NCI-H146 (cell line): ENCODE measurements at places on chromosomes 1 and 21.

GRCh38 chr1:223776826-223777454 lies 64.6 kb downstream of the CAPN2 start:
- DNase-seq: no peak

DNA sequence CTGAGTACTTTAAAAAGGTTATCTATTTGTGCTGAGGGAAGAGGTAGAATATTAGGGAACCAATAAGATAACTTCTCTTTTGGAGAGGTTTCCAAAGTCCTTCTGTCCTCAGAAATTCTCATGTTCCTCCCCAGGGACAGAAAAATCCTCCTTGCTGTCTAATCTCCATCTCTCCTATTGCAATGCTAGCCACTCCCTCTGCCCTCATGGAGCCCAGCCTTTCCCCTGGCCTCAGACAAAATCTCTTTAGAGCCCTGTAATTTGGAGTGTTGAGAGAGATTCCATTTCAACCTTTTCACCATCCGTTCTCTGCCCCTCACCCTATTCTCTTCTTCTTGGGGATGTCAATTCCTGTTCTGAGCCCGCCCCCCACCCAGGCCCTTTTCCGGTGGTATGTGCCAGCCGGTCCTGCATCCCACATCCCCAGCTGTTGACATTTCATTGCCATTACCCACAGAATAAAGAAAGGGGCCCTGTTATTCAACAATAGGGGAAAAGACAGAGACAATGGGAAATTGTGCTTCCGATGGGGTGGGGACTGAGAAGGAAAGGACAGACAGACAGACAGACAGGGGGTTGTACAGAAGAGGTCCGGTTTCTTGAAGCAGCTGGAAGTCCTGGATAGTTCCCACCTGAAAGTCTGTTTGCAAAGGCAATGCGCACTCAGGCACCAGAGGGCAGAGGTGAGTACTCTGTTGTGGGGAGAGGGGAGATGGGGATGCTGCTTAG lies at the start of gene HAPLN2:
Gene HAPLN2, plus strand, starts transcription at position 563 of the 729 bp plus-strand sequence. CDS start 4,076 bp downstream, outside the sequence.
- peak; percentile 44 for DNase-seq

DNA sequence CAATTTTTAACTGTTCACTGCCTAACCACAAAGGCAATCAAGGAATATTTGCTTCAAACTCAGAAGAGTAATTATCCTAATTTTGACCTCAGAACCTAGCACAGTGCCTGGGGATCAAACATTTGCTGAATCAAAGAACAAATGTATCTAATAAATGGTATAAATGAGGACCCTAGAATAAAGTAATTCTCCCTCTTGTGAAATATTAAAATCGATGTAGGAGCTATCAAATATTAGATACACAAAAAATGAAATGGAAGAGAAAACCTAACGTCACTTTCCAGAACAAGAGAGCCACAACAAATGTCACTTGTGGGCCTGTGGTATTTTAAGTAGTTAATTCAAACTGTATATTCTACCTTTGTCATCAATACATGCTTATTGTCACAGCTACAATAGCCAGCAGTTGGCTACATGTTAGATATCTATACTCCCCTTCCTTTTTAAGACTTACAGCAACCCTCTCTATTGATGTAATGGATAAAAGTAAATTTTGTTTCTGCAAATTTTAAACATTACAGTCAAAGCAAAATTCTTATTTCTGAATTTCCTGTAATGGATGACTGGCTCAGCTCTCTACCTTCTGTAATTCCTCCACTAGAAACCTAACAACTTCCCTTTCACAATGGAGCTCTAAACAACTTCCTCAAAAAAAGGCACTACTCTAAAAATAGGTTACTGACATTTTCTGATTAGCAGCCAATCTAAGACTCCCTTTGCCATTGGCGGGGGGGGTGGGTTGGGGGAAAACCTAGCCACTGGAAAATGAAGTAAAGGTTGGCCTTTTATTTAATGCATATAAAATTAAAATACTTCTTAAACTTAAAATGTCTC lies 37.6 kb downstream of the PUM1 start:
- DNase-seq: no peak

GRCh38 chr1:96978901-96979300 lies 257.3 kb downstream of the PTBP2 start:
- DNase-seq: no peak

DNA sequence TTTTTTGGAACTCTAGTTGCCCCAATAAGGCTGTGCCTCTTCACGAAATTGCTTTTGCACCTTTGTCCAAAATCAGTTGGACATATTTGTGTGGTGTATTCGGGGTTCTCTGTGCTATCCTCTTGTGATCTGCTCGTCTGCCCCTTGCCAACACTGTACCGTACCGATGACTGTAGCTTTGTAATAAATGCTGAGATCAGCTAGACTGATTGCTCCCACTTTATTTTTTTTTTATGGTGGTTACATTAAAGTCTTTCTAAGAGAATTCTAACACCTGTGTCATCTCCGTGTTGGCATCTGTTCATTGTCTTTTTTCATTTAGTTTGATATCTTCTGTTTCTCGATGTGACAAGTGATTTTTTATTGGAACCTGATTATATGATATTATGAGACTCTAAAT lies 94.1 kb downstream of the ADARB1 start:
- no peak for DNase-seq

- no peak for DNase-seq
Measured at GRCh38 chr21:29148530-29148929, 18.1 kb downstream of the MAP3K7CL start.

GRCh38 chr1:172902861-172903381 lies 147.8 kb downstream of the TNFSF18 start:
- no peak for DNase-seq

DNA sequence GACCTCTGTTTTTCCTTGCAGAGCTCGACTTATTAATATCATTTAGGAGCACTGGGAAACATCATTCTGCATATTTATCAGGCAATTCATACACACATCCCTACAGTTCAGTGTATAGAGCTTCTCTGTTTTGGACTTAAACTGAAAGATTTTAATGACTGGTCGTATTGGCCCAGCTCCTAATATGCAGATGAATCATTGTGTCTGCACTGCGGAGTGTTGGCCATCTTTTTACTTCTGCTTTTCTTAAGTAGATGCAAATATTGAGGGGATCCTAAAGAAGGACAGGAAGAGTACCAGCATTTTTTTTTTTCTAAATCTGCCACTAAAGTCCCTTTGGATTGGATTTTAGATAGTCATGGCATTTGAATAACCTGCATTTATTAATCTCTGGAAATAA lies 154.8 kb downstream of the BACH1 start:
- DNase-seq: no peak

DNA sequence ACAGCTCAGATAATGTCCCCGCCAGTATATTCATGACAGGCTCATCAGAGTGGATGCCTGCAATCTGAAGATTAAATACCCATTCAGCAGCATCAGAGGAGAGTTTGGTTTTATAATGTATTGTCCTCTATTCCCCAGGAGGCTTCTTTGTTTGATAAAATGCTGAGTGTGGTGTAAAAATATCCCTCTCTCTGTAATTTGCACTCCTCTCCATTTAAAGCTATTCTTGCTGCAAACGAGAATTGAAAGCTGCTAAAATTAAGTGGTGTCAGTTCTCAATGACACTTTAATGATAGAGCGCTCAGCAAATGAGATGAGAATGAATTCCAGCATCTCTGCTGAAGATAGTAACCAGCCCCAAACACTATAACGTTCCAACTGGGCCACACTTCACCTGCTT lies 205.7 kb upstream of the RRP15 start:
- no peak for DNase-seq

GRCh38 chr1:12473596-12474362 lies 144.2 kb downstream of the DHRS3 start:
- no peak for DNase-seq

DNA sequence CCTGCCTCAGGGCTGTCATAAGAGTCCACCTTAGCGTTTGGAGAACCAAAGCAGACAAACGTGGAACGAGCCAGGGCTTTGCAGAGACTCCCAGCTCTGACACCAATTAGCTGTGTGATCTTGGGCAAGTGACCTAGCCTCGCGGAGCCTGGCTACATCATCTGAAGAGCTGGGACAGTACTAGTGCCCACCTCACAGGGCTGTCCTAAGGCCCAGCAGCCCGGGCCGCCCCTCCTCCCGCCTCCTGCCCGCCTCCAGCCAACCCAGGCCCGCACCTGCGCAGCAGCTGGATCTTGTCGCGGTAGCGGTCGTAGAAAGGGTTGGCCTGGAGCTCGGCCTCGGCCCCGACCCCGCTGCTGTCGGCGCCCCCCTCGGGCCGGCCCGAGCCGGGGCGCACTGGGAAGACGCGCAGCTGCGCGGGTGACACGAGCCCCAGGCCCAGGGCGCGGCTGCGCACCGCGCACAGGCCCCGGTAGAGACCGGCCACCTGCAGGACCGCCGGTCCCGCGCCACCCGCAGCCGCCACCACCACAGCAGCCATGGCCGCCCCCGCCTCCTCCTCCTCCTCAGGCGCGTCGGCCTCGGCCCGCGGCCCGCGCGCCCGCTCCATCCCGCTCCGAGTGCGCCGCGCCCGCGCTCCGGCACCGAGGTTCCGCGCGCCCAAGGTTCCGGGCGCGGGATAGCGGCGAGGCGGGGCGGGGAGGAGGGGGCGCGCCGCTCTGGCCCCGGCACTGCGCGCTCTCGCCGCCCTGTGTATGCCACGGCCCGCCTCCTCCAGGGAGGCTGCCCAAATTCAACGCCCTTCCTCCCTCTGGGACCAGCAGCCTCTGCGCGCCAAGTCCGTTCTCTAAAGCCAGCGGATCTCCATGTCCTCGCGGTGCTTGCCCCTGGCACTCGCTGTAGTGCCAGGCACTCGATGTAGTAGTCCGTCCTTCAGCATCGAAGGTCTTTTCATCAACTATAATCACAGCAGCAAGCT lies at the start of gene ATPAF1:
Gene ATPAF1, minus strand, starts transcription at position 583 of the 979 bp plus-strand sequence. Its CDS starts 42 bp downstream, at position 541.
- peak; percentile 66 for DNase-seq

DNA sequence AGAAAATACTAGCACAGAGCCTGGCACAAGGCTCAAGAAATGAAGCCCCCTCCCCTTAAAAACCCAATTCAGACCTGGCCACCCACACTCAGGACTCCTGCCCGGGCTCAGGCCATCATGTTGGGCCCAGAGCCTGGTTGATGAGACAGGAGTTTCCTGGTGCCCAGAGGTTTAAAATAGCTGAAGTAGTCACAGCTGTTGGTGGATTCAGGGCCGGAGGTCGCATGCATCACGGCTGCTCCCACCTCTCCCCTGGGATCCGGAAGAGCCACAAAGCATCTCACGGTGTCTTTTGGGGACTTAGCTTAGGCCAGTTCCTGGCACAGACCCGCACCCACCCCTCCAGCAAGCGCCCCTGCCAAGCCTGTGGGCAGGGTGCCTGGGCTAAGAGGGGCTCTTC lies 2.6 kb upstream of the PADI2 start:
- no peak for DNase-seq

- no peak for DNase-seq
Measured at GRCh38 chr1:88188038-88188437, 496.0 kb upstream of the PKN2 start.

GRCh38 chr1:206847337-206847834 lies 18.0 kb upstream of the IL20 start:
- DNase-seq: no peak

DNA sequence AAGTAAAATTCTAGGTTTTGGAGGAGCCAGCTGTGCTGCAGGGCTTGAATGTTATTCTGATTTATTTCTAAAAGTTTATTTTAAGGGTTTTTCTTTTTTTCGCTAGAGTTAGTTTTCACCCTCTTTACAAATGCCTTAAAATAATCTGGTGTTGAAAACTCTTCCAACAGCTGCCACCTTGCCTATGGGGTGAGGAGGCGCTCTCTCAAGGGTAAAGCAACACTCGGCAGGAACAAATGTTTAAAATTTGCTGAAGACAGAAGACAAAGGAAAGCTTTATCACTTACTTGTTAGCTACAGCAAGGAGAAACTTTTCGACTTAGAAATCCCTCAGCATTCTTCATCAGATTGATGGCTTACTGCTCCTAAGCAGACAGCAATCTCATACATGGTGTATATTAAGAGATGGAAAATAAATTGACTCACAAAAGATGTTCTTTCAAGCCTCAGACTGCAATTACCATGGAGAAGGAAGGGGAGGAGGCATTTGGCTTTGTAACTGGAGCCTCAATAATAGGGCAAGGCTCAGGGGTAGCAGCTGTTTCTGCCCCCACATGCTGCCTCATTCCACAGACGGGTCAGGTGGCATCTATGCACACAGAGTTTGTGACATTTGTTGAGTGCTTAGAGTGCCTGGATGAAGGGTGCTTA lies 79.8 kb upstream of the RALGPS2 start:
- peak; percentile 73 for DNase-seq

GRCh38 chr1:13829152-13829769 lies 129.3 kb downstream of the PRDM2 start:
- no peak for DNase-seq

DNA sequence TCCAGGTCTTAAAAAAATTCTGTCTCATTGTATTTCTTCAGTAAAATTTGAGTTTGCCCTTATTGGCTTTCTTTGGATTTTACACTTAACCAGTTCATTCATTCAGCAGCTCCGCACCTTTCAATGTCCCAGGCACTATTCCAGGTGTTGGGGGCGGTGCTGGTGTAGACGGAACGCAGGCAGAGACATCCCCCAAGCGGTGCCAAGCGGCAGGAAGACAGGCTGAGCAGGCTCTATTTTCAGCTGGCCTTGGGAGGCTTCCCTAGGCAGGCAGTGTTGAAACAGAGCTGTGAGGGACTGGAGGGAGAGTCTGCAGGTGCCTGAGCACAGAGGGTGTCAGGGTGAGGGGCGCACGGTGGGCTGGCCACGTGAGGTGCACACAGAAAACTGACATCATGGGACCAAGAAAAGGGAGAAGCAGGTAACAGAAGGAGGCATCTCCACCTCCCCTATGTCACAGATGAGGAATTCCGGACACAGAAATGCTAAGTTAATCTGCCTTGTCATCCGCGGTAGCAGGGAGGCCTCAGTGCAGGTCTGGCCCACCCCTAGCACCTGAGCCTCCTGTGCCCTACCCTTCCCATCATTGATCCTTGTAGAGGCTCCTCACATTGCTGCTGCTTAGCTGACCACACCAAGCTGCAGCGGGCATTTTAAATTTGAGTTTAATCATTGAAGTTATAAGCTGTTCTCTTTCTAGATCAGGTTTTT lies 40.8 kb downstream of the SLC37A1 start:
- no peak for DNase-seq

DNA sequence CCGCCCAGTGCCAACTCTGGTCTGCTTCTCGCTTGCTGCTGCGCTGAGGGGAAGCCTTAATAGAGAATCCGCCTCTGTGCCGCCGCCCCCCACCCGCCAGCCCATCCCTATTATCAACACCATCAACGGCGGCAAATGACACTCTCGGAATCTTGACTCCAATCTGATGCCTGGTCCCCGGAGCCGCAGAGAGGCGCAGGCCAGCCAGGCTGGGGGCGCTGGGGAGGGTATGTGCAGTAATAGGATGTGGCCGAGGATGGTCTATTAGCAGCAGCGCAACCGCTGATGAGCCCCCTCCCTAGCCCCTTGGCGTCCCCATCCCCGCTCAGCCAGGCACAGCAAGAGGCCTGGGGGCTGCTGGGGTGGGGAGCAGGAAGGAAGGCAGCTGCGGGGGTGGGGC lies 15.1 kb upstream of the DMBX1 start:
- DNase-seq: no peak

- no peak for DNase-seq
Measured at GRCh38 chr1:227077783-227078182, 137.7 kb downstream of the COQ8A start.

GRCh38 chr1:151418081-151418480 lies 18.7 kb downstream of the PSMB4 start:
- no peak for DNase-seq
